ENCODE measurements at places on chromosomes 11 and 22.

DNA sequence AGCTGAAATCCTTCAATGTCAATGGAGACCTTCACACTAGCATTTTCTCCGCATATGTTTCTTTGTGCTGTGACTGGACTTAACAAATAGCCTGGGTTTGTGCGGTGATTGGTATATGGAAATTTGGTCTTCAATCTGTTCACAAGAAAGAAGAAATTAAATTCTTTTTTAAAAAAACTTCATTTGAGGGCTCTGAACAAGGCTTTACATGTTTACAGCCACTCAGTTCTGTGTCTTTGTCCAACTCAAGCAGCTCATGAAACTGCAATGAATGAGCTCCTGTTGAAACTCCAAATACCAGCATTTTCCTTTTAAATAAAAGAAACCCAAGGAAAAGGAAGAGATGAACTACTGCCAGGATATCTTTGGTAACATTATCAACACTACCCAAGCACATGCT is 57.3 kb downstream of the PIK3C2A start:
- DNase-seq: no peak

GRCh38 chr11:9461760-9462134 is 935 bp downstream of the ZNF143 start:
- DNase-seq: no peak

GRCh38 chr11:10858439-10859325 is 829 bp upstream of the ZBED5 start:
- peak; percentile 74 for DNase-seq

DNA sequence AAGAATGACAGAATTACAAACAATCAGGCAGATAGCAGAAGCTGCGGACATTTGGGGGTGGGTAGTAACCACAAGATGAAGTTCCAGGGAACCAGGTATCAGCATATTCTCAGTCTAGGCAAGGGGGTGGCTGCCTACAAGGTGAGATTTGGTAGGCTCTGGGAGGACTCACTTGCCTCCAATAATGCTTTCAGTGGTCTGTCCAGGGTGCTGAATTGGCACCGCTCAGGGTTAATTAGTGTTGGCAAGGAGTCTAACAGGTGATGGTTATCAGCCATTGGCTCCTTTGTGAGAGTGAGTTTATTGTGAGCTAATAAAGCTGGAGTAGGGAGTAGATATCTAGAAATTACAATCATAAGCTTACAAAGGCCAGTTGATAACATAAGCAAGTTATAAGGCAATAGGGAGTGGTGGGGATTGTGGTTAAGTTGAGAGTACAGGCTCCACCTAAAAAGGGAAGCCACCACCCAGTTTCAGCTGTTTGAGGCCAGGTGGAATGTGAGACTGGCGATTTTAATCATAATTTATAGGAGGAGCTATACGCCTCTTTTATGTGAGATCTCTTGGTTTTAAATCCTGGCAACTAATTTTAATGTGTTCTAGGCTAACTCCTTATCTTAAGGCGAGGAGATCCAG is 320.5 kb downstream of the MIAT start:
- no peak for DNase-seq

DNA sequence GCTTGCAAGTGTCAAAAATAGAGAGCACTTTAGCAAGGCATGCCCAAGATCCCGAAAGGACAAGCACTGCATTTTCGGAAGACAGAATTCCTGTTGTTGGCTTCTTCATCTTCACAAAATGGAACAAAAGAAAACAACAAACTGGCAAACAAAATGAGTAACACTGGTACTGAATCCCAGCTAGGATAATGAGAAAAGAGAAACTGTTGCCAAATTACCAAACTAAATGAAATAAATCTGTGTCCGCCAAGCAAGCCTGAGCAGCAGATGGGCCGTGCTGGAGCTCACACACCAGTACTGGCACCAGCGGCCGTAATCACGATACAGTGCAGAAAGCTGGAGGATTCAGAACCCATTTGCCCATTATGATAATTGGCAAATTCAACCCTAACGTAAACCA is 30.6 kb downstream of the TUB start:
- no peak for DNase-seq

GRCh38 chr22:29014773-29015172 is 46.9 kb downstream of the C22orf31 start:
- no peak for DNase-seq

DNA sequence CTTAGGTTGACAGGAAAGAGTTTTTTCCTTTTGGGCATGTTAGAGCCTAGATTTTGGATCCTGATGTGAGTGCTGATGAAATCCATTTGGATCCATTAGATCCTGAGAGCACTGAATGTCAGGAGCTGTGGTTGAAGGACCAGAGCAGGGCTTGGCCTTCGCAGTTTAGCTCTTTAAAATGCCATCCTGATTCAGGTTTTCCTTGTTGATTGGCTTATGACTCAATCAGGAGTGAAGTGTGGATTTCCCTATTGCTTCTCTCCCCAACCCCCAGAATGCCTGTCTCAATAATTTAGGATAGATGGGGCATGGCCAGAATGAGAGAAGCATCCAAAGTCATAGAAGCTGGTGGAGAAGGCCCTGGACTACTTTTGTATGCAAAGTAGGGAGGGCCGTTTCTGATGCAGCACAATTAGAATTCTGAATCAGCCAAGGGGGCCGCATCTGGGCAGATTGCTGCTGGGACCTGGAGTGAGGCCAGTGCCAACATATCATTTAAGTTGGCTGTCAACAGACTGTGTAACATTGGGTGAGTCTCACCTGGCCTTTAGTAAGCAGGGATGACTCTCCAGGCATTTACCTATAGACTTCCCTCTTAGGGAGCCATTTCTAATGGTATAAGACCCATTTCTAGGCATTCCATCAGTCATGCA is 80.5 kb downstream of the TEAD1 start:
- no peak for DNase-seq
